ENCODE measurements at places on chromosomes 16 and 17.

- DNase-seq, result peak; percentile 21
Measured at GRCh38 chr17:79042421-79043190, 18.6 kb downstream of the C1QTNF1 start.

- peak; percentile 15 for DNase-seq
Measured at GRCh38 chr17:34412534-34412933, 49.5 kb upstream of the CCL1 start.

GRCh38 chr17:55420067-55420775 lies 1.4 kb downstream of the MMD start:
- peak; percentile 30 for DNase-seq

- DNase-seq, result no peak
Measured at GRCh38 chr17:59333836-59334235, 2.4 kb downstream of the YPEL2 start.

DNA sequence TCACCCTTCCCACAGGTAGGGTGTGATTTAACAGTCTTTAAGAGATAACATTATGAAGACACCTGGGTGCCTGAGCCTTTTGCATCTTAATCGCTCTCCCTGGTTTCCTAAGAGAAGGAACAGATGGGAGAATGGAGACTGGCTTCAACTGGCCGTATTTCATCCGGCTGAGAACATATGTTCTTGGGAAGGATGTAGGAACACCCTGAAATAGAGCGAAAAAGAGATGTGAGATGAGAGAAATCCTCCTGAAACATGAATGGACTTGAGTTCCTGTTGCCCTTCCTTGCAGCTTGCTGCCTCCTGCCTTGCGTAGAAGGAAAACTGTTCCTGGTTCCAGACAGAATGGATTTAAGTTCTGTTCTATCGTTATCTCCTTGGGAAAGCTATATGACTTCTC lies 385.4 kb upstream of the RBFOX1 start:
- DNase-seq, result no peak

- DNase-seq, result no peak
Measured at GRCh38 chr17:79645022-79645776, 34.3 kb upstream of the RBFOX3 start.

Data from GDM1 (cell line).